ENCODE measurements at places on chromosomes 1 and 21.

DNA sequence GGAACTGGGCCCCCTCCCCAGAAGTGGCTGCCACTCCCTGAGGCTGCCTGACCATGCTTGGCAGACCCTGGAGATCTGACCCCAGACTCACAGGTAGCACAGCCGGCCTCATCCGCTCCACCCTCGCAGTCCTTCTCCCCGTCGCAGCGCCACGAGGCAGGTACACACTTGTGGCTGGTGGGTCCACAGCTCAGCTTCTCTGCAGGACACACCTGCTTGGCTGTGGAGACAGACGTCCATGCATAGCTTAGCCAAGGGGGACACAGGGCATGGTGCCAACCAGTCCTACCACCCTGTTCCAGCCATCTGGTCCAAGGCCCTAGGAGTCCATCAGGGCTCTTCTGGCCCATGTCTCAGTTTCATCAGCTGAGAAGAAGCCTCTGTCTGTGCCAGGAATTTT, 42.2 kb upstream of the MAGOH start:
- no peak for DNase-seq

DNA sequence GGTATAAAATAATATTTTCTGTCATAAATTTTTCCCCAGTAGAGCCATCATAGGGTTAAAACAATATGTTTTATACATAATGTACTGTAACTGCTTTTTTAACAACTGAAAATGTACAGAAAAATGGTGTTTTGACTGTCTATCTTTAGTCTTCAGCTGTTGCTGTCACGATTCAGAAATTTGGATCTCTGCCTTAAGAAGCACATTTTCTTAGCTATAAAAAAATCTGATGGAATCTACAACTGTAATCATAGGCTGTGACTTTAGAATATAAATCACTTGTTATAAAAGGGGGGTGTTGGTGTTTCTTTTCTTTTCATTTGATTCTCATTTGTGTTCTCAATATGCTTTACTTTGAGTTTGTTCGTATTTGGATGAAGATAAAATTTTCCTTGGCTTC, 187.5 kb downstream of the PDE4B start:
- no peak for DNase-seq

DNA sequence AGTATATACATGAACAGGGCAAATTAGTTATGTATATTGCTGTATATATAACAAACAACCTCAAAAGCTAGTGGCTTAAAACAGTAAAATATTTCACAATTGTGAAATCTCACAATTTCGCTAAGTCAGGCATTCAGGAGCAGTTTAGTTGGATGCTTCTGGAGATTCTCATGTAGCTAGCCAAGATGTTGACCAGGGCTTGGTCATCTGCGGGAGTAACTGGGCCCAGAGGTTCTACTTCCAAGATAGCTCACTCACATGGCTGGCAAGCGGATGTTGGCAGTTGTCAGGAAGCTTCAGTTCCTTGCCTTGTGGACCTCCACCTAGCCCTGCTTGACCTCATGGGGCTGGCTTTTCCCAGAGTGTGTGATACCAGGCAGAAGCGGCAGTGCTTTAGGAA, 95.6 kb downstream of the TTC3 start:
- no peak for DNase-seq

DNA sequence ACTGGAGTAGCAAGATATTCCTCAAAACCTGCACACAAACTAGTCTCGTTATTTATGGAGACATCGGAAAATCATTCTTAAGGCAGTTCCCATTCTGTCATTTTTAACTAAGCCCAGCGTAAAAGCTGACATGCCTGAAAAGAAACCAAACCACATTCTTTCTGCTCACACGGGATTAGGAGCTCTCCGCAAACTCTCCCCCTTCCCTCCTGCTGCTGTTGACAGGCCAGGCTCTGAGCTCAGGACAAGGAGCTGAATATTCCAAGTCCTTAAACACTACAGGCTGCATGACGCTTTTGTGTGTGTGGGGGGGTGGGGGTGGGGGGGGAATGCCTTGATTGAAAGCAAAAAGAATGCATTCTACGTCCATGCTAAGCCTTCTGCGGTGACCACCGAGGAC, 5.2 kb downstream of the OLIG1 start:
- DNase-seq, result no peak

DNA sequence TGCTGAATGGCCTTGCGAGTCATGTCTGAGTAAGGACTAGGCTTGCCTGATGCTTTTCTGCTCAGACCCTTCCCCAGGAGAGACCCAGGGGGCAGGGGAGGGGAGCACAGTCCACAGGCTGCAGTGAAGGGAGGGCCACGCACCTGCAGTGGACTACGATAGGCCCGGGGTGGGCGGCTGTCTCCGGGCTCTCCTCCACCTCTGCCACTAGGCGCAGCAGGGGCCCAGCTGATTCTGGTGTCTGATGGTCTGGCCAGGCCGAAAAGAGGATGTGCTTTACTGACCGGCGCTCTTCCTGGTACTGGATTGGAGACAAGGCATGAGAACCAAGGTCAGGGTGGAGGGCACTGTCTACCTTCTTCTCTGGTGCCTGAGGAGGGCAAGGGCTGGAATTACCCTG, 7.9 kb upstream of the ARL8A start:
- no peak for DNase-seq

- no peak for DNase-seq
These were observed 74.8 kb upstream of the ECE1 start for GRCh38 chr1:21365036-21365435.

Data from GM04503 (cell line).